Esophagus mucosa (tissue), 1 donor: ENCODE measurements at places on chromosomes 5 and 9.

DNA sequence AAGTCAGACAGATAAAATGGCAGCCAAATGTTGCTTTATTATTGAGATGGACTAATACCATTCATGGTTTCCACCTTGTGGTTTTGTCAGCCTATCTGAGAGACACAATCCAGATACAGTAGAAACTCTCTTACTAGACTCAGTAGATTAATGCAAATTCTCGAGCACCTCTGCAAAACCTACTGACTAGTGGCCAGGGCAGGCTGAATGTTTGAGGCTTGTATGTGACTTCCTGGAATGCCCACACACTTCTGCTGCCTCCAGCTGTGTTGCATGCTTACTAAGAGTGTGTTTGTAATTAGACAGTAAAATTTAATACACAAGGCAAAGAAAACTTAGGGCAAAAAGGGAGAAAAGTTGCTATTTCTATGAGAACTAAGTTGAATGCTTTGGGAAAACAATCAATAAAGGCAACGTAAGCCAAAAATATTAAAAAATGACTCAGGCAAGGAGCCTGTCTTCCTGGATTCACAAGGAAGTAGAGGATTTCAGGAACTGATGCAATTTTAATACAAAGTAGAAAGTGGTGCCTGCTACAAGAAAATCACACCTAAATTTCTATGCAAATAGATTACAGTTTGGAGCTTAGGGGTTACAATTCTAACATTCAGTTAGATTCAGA is 30.2 kb upstream of the CCNG1 start:
- ATAC-seq = peak; percentile 53

- no peak for ATAC-seq
These were observed 272.8 kb downstream of the CWC27 start for GRCh38 chr5:65041296-65042158.

- no peak for ATAC-seq
These were observed 43.0 kb upstream of the HSD17B4 start for GRCh38 chr5:119409235-119409815.

- no peak for ATAC-seq
These were observed 11.8 kb downstream of the ACSL6 start for GRCh38 chr5:131999441-132000240.

DNA sequence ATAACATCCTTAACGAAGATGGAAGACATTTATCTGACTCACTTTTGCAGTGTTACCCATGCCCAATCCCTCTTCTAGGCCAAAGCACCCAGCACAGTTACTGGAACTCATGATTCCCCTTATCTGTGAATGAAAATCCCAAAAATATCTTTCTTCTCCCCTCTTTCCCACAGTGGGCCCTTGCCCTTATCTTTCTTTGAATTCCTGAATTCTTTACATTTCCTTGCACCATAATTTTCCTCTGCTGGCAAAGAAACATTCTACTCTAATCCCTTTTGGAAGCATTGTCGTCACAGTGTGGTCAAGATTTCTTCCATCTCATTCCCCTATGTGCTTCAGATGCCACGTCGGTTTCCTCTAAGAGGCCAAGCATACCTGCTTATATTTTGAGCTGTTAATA is 135.9 kb upstream of the LIFR start:
- no peak for ATAC-seq

DNA sequence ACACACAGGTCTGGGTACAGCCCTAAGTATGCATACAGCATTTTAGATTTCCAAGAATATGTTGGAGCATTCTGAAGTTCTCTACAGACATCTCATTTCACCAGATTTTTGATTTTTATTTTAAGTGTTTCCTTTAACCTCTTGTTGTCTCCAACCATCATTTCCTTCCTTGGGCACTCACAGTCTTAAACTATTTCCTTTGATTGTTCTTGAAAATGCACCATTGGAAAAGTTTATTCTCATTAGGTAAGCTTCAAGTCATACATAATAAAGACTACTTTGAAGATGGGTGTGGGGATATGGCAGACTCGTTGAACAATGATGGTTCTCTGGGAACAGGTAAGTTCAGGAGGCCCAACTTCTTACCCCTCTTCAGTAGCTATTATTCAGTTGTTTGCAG is 1174.6 kb downstream of the CDH12 start:
- no peak for ATAC-seq

DNA sequence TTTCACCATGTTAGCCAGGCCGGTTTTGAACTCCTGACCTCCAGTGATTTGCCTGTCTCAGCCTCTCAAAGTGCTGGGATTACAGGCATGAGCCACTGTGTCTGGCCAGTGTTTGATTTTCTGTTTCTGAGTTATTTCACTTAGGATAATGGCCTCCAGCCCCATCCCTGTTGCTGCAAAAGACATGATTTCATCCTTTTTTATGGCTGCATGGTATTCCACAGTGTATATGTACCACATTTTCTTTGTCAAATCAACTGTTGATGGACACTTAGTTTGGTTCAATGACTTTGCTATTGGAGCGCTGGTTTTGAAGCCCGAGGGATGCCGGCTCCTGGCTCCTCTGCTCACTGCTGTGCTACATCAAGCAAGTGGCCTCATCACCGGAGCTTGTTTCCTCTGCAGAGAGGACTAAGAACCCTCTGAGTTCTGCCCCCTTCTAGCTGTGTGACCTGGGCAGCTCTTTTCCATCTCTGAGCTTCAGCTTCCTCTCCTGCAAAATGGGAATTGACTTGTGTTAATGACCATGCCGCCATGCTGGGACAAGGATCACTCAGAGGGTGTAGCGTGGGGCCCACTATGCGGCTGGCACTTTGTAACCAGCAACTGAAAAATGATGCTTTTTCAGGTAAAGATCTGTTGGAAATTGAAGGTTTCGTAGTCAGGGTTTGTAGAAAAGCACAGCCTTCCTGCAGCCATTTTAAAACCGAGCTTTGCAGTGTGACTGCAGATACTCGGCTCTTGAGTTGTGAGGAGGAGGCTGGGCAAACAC is 4.6 kb upstream of the NEURL1B start:
- ATAC-seq = no peak

- ATAC-seq = no peak
These were observed 247.4 kb downstream of the CDH9 start for GRCh38 chr5:26791021-26791420.

DNA sequence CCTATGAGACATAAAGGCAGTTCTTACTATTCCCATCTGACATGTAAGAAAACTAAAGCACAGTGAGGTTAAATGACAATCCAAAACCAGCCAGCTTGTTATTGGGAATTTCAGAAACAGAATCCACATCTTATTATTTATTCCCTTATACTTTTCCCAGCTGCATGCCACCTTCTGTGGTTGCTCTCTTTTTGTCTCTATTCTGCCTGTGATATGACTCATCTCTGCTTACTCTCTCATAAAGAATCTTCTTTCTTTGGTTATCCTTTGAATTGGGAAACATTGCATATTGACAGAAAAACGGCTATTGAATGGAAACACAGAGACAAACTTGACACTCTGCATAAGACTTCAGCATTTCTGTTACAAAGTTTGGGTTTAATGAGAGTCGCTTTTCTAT is 183.2 kb downstream of the TLR4 start:
- ATAC-seq = no peak

- no peak for ATAC-seq
These were observed 2.7 kb upstream of the AGTPBP1 start for GRCh38 chr9:85744480-85744879.

DNA sequence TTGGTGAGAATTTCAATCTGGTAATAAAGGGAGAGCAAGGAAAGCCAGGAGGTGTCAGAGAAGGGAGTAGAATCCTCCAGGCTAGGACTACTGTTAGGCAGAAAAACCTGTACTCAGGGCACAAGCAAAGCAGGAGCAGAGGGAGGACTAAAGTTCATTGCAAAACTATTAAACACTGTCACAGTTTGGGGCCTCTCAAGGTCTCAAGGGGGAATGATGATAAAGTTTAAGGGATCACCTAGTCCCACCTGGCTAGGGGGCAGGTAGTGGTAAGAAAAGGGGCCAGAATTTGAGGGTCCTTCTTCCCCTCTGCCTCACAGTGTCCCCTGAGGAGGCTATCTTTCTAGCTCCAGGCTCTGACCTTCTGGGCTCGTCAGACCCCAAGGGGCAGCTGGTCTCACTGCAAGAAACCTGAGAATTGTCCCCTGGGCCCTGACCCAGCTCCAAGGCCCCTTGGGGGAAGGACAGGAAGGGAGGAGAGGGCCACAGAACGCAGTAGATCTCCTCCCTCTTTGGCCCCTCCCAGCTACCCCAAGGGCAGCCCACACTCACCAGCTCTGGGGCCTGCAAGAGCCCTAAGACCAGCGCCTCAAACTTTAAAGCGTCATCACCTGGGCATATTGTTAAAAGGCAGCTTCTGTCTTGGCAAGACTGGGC is 974 bp downstream of the CCDC69 start:
- peak; percentile 72 for ATAC-seq

- no peak for ATAC-seq
These were observed 524.5 kb upstream of the CLINT1 start for GRCh38 chr5:158383486-158383885.

- no peak for ATAC-seq
These were observed 26.7 kb upstream of the SUSD3 start for GRCh38 chr9:93031629-93032430.

DNA sequence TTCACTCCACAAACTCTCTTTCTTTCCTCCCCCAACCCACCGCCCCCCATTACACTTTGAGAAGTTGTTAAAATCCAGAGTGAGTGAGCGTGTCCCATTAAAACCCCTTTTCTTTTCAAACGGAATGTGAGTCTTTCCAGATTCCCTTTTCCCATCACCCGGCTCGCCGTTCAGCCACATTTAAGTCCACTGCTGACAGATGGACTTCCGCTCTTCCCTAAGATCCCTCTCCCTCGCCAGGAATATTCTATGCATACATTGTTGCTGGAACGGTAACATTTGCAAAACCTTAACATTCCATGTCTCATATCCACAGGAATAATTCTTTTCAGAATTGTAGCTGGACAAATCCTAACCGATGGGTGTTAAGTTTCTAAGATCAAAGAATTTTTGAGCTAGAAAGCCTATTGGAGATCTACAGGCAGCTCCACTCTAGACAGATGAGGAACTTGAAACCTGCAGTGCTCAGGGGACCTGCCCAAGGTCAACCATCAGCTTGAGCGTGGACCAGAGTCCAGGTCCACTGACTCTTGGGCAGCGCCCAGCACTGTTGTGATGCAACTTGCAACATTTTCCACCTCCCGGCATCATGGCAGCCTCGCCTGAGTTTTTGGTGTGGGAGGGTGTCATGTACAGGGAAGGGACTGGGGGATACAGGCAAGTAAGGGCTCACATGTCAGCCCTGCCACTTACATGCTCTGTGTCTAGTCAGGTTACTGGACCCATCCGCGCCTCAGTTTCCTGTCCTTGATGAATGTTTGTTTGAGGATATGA is 500.1 kb downstream of the CCDC171 start:
- ATAC-seq = no peak

- ATAC-seq = no peak
These were observed 555.1 kb downstream of the EBF1 start for GRCh38 chr5:158544388-158545339.

DNA sequence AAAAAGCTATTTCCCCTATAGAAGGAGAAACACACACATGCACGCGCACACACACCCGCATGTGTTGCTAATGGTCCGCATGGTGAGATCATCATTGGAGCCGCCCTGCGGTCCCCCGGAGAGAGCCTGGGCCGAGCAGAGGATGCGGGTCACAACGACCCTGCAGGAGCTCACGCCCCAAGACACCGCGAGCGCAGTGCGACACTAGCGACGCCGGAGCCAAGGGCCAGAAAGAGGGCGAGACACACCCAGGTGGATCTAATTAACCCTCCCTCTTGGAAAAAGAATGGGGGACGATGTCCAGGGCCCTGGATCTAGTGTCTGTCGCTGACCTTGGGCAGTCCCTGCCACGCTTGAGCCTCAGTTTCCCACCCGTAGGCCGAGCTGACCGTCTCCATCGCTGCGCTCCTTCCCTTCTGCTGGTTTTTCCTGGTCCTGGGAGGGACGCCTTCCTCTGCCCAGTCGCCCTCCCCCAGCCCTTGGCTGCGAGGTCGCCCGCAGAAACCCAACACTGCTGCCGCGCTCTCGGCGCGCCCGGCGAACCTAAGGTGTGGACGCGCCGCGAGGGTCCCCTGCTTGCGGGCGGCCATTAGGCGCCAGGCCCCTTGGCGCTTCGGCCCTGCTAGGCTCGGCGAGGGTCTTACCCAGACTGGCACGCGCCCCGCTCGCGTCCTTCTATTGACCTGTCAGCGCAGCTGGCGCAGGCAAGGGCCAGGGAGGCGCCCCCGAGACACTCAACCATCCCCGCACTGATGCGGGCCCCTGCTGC is 47.5 kb upstream of the RNF20 start:
- ATAC-seq = peak; percentile 58

DNA sequence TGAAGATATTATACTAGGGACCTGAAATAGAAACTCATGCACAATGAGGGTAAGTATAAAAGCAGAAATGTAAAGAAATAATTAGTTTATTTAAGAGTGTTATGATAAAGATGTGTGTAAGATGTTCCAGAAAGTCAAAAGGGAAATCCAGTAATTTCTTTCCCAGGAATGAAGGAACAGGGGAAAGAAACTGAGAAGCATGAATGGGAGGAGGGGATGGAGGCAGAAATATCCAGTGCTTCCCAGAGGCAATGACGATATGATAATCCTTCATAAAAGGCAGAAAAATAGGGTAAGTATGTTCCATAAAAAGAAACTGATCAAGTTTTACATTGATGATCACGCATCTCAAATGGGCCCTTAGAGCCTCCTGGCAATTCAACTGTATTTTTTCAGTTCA is 120.7 kb upstream of the LPAR1 start:
- ATAC-seq = no peak

DNA sequence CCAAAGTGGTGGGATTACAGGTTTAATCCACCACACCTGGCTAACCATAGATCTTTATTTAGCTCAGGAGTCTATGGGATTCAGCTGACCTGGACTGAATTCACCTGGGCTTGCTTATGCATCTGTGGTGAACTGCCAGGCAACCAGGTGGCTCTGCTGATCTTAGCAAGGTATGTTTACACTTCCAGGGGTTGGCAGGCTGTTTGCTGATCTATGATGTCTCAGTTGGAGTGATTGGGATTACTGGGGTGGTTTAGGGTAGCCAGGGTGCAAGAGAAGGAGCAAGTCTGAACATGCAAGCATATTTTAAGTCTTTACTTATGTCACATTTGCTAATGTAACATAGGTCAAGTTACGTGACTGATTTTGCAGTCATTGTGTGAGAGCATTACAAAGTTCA is 63.6 kb upstream of the JAK2 start:
- peak; percentile 98 for ATAC-seq

GRCh38 chr9:37660691-37661090 is 9.9 kb downstream of the FRMPD1 start:
- ATAC-seq = no peak

- peak; percentile 60 for ATAC-seq
These were observed 72.0 kb downstream of the ZFAND5 start for GRCh38 chr9:72292874-72293607.

DNA sequence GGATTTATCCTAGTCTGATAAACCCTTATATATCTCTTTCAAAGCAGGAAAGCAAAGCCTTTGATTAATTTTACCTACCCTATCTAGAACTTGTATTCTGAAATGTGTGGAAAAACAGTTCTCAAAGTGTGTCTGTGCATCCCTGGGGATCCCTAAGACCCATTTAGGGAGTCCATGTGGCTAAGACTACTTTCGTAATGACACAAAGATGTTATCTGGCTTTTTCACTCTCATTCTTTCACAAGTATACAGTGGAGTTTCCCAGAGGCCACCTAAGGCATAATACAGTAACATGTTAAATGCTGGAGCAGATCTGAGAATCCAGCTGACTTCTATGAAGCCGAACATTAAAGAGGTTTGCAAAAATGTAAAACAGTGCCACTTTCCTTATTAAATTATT is 54.3 kb upstream of the TNFSF15 start:
- no peak for ATAC-seq
